ENCODE measurements at places on chromosomes 4 and X.
A peak's percentile ranks its signal among the peaks of the same experiment; 100 is the strongest.

DNA sequence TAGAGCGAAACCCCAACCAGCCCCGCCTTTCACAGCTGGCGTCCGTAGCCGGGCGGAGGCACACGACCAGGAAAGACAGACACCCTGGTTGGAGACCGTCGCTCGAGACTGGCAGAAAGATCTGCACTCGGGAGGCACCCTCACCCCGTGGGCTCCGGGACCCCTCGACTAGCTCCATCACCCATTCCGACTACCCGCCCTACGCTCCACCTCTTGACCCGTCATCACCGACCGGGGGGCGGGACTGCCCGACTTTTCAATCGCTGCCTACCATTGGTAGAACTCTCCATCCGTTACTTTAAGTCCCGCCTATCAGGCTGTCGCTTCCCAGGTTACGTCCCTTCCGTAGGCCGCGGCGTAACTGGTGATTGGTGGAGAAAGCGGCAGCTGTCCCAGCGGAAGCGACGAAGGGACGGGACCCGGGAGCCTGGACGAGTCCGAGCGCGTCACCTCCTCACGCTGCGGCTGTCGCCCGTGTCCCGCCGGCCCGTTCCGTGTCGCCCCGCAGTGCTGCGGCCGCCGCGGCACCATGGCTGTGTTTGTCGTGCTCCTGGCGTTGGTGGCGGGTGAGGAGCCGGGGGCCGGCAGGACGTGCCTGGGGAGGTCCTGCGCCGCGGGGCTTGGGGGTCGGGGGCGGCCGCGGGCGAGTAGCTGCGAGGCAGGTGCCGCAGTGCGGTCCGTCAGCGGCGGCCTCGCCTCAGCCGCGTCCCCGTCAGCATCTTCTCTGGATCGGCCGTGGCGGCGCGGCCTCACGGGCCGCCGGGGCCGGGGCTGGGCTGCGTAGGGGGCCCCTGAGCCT is at the start of gene ATP6AP2:
Gene ATP6AP2, plus strand, starts transcription at position 434 of the 799 bp plus-strand sequence. Its CDS starts 96 bp downstream, at position 530.
- DNase-seq = peak; percentile 89

DNA sequence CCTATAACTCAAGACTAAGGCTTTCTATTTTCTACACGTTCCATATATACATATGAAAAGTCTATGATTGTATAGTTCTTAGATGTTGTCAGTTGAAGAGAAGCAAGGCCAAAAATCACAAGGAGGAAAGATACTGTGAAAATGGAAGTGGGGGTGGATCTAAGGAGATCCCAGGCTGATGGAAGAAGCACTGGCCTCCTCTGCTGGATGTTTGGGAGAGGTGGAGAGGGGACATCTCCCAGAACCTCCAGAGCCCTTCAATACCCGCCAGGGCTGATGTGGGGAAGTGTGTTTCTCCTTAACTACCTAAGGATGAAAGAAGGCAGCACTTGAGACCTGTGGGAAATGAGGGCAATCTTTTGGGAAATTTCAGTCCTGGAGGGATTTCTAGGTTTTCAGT is 67.4 kb downstream of the RASGEF1B start:
- DNase-seq = no peak

- DNase-seq = no peak
These were observed 94.7 kb downstream of the TMEM131L start for GRCh38 chr4:153560908-153561307.

DNA sequence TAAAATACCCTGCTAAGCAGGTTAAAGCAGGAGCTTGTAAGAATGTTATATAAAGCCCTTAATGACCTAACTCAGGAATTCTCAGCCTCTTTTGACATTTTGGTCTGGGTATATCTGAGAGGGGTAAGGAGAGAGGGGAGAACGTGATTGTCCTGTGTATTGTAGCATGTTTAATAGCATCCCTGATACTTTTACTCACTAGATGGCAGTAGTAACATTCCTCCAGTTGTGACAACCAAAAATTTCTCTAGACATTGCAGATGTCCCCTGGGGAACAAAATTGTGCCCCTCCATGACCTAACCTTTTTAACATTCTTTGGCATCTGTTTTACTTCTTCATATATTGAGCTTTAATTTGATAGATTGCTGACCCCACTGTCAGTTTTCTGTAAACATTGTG is 17.9 kb downstream of the SMARCA5 start:
- no peak for DNase-seq

DNA sequence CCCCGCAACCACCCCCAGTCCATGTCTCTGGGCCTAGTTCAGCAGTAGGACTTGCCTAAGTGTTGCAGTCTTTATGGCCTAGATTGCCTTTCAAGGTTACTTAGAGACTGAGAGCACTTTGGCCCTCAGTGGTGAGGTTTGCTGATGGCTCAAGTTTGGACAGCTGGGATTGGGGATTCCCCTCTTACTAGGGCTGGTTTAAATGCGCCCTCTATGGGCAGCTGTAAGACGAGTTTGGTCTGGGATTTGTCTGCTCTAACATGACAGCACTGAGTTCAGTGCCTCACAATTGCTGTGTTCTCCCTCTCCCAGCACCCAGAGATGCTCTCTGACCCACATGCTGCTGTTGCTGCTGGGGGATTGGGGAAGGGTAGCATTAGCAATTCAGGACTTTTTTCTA is 23.1 kb downstream of the DACH2 start:
- no peak for DNase-seq

GRCh38 chr4:93658443-93658842 is 170.1 kb upstream of the ATOH1 start:
- no peak for DNase-seq

DNA sequence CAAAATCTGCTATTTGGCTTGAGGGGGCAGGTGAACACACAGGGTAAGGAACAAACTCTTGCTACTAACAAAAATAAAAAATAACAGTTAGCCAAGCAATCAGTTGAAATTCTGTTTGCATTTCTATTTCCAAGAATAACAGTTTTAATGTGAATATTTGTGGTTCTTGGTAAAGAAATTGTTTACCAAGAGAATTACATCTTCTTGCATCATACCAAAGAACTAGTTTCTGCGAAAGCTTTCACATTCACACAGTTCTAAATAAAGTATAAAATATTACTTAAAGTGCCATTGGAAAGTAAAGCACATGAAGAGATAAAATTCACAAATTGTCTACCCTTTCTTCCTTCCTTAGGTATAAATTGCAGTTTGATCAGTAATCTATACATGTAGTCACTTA is 54.4 kb downstream of the KLHL4 start:
- DNase-seq = no peak
